ENCODE measurements at places on chromosomes 4 and X.

- no peak for DNase-seq
These were observed 96.5 kb upstream of the DUSP21 start for GRCh38 chrX:44747317-44747716.

DNA sequence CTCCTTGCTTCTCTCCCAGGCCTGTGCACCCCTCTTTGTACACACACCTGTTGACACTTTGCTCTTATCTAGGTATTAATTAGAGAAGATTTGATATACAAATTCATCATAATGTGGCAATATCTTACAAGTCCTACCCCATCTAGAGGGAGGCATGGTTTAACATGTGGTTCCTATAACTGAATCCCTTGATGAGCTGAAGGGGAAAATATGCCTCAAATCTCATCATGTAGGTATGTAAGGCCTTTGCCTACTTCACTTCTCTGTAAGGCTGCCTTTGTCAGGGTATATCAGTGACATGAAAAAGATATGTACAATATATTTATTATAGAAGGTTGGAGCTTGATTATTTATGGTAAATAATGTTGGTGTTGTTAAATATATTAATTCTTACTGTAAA is 31.9 kb downstream of the HTR2C start:
- DNase-seq = no peak

DNA sequence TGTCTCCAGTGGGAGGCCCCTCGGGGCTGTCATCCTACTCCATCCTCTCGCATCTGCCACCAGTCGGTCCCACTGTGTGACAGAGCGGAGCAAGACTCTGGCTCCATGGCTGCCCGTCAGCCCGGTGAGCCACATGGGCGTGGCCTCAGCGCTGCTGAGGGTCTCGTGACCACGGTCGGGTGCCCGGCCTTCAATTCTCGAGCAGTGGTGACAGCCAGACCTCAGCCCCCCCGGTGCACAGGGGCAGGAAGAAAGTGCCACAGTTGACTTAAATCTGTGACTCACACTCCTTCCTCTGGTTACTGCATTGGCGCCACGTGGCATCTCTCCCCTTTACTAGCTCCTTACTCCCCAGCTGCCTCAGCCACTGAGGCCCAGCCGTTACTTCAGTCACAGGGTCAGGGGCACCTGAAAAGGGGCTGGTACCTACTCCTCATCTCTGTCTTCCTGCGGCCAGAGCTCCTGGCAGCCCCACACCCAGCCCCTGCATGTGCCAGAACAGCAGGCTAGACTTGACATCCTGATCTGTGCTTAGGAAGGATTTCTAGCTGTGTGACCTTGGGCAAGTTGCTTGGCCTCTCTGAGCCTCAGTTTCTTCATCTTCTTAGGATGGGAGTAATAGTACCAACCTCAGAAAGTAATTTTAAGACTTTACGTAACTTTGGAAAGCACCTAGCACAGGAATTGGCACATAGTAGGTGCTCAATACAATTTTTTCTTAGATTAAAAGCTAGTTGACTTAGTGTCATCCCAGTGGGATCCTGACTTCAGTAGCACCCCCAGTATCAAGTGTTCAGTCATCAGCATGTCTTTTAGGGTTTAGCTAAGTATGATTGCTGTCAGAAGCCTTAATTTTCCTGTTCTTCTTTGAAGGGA is 66.1 kb downstream of the TNIP2 start:
- DNase-seq = no peak

DNA sequence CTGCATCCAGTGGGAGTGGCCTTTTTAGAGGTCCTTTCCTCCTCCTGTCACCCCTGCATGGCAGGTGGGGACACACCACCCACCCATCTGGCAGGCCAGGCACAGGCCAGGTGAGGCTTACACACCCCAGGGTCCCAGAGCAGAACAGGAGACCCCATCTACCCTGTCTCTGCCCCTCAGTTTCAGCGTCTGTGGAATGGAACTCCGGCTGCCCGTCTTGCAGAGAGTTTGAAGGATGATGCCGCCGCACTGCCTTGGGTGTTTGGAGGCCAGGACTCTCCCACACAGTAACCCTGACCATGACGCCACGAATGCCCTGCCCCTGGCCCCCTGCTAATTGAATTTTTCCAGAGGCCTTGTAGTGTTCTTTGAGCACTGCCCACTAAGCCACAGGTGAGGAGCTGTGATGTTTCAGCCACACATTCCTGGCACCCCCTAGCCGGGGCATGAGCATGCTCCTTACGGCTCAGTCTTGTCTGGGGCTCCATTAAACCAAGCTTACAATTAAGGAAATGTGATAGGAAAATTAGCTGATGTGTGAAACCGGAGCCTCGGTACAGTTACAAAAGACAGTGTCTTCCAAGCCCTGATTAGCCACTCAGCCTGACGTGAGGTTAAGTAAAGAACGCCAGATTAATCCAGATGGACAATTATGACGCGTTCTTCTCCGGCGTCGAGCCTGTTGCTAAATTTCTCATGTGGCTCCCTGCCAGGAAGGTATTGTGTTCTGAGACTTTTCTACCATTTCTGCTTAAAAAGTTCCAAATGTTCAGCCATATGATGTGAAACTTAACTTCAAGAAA is 39.3 kb downstream of the HMX1 start:
- no peak for DNase-seq

- no peak for DNase-seq
These were observed 124.1 kb upstream of the SPIN4 start for GRCh38 chrX:63475200-63475599.

GRCh38 chr4:78645853-78646757 is 94.5 kb downstream of the ANXA3 start:
- DNase-seq = peak; percentile 92

GRCh38 chr4:58275856-58276255 is 1165.7 kb upstream of the IGFBP7 start:
- DNase-seq = no peak

DNA sequence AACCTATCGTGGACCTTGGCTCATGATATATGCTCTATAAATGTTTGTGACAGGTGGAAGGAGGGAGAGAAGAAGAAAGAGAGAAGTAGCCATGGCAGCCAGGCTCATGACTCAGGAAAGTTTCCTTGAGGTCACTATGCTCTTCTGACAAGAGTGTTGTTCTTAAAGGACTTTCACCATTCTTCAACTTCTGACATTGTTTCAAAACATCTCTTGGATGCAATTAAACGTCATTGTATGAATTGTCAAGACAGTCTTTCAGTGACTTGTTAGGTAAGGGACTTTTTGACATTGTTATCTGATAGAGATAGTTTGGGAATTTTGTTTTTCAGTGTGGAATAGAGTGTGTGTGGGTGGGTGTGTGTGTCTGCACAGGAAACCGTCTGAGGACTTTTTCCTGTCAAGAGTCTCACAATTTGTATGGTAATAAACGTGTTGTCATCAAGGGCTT is 617.0 kb downstream of the MID1IP1 start:
- no peak for DNase-seq

- DNase-seq = peak; percentile 55
These were observed 10.6 kb downstream of the TSPAN6 start for GRCh38 chrX:100625985-100626491.

DNA sequence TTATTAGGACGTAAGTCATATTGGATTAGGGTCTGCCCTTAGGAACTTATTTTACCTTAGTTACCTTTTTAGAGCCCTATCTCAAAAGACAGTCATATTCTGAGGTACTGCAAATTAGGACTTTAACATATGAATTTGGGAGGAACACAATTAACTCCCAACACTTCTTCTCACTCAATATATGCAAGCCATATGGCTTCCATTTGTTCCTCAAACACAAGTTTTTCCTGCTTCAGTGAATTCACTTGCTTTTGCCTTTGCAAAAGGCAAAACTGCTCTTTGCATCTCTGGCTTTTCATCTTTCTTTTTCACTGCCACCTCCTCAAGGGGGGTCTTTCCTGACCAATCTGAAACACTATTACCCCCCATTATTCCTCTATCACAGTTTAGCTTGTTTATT is 220.3 kb downstream of the KCTD8 start:
- no peak for DNase-seq

DNA sequence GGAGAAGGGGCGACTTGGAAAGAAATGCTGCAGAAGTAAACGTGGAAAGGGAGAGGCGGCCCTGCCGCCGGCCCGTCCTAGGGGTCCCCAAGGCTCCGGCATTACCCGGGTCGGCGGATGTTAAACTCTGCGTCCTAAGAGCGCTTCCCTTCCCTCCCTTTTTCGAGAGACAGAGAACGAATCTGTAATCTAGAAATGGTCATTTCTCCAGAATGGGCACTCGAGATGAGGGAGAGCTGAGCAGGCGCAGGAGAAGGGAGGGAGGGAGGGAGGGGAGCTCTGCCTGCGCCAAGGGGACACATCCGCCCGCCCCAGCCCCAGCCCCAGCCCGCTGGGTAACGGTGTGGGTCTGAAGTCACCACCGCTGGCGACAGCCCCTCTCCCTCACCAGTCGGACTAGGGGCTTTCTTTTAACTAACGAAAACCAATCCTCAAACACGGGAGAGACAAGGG is 1.7 kb downstream of the HCFC1 start:
- DNase-seq = no peak

- DNase-seq = no peak
These were observed 72.6 kb downstream of the GATB start for GRCh38 chr4:151688003-151688784.

DNA sequence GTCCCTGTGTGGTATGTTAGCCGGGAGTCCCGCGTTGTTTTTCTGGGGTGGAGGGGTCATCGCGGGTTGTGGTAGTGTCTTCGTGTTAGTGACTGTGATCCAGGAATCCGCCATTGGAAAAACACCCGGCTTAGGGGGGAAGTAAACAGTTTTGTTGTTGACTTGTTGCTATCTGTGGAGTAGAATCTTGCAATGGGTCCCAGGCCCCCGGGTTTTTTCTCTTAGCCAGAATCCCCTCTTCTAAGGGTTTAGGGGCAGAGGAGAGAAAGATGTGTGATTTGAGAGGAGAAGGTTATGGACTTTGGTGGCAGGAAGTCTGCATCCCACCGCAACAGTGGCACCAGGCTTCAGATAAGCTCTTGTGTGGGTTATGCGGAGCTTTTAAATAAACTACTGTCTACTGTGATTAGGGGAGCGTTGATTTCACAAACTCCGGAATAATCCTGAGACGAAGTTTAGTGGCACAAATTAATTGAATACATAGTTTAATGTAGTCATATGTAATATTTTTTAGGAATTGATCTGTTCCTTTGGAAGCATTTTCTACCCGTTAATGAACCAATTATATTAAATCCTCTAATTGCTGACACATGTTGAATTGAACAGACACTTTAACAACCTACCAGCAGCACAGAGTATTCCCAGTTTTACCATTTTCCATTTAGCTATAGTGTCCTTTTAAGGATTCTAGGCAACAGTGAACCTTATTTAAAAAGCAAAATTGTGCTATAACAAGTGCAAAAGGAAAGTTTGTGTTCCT is 1.4 kb downstream of the DDX3X start:
- no peak for DNase-seq

DNA sequence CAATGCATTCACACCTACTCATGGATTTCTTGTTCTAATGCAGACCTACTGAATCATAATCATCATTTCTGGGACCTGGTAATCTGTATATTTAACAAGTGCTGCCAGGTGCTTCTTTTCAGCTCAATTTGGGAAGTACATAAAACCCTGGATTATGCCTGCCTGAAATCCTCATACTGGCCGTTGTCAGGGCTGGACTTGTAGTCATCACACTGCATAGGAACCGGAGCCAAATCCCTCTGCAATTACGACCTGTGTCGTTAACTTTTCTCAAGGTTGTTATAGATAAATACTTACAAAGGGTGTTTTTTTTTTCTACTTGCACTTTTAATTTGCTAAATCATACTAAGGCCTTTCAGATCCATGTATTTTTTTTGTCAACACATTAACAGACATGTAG is 294.9 kb upstream of the PRPS2 start:
- no peak for DNase-seq

DNA sequence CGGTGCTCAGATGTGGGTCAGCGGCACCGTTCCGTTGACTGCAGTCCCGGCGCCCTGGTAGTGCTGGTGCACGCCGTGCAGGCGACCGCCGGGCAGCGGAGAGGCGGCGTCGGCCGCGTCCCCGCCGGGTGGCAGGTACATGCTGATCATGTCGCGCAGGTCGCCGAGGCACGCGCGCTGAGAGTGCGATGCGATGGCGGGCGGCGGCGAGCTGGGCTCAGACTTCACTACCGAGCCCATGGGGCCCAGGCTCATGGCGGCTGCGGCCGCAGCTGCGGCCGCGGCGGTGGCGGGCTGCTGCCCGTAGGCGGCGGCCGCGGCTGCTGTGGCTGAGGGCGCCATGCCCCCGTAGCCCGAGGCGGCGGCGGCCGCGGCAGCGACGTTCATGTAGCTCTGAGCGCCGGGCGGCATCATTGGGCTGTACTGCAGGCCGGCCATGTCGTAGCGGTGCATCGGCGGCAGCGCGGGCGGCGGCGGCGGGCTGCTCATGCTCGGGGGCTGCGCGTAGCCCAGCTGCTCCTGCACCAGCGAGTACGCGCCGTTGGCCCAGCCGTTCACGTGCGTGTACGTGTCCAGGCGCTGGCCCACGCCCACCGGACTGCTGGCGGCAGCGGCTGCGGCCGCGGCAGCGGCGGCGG is 1.0 kb downstream of the SOX3 start:
- DNase-seq = no peak

- no peak for DNase-seq
These were observed 126.3 kb downstream of the FBXO8 start for GRCh38 chr4:174157106-174157607.

- DNase-seq = no peak
These were observed 18.2 kb downstream of the MRPL1 start for GRCh38 chr4:77880784-77881183.

- DNase-seq = no peak
These were observed 11.5 kb downstream of the NAT8L start for GRCh38 chr4:2070421-2071251.

DNA sequence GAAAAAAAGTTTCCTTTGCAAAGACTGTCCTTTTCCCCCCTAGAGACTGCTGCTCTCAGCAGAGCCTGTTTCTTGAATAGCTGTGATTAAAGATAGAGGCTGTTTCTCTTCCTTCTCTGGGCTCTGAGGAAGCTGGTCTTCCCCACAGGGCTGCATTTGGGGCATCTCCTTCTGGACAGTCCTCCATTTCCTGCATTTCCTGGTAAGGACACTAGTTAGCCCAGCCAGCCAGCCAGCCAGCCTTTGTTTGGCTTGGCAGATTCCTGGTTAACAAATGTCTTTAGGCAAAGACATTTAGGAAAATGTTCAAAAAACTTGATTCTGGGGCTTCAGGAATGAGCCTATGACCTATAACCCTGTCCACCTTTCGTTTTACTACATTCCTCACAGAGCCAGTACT is 34.0 kb upstream of the PLAC1 start:
- no peak for DNase-seq

GRCh38 chr4:70908993-70909556 is 6.9 kb downstream of the MOB1B start:
- DNase-seq = no peak

GRCh38 chr4:40581254-40582140 is 48.2 kb downstream of the RBM47 start:
- no peak for DNase-seq

- no peak for DNase-seq
These were observed 124.4 kb downstream of the CPE start for GRCh38 chr4:165502916-165503907.

Data from astrocyte of the cerebellum (primary cell).